Stimulated activated CD8-positive, alpha-beta memory T cell treated with anti-CD3 and anti-CD28 coated beads, Interleukin-4, amount 100 ng/mL, for 1 hour (primary cell): ENCODE measurements at places on chromosomes 12 and 14.

- no peak for DNase-seq
Observed at GRCh38 chr14:103763730-103764488, 48.3 kb downstream of the ZFYVE21 start.

DNA sequence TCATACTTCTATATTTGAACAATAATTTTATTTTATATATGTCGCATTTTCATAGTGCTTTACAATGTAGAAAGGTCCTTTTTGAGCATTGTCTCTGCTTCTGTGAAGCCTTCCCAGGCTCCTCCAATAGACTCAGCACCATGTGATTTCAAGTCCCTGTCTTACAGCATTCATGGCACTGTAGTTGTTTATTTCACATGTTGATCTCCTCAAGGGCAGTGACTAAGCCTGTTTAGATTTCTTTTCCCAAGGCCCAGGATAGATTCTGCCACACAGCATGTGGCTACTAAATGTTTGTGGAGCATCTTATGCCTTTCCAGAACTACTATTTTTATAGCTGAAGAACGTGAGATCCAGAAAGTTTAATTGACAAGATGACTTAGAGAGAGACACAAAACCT lies 391.7 kb downstream of the TMEM117 start:
- DNase-seq, result no peak

DNA sequence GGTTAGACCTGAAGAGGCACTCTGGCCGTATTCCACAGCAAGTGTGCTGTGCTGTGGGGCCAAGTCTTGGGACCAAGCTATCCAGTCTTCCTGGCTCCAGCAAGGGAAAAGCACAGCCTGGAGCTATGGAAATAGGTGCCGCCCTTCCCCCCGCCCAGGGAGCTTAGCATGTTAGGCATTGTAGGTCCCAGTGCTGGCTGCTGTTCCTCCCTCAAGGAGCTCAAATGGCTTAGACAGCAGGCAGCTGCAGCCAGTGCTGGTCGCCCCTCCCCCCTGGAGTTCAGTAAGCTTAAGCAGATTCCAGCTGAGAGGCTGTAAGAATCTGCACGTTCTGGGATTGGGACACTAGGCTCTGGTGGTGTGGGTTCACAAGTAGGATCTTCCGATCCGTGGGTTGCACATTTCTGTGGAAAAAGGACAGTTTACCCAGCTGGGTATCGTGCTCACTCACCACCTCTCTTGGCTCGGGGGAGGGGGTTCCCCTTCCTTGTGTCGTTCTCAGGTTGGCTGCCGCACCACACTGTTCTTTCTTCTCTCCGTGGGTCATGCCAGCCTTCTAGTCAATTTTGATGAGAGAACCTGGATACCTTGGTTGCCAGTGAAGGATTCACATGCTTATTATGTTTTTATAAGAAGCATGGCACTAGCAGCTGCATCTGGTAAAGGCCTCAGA lies 127.3 kb downstream of the CNTN1 start:
- no peak for DNase-seq

GRCh38 chr14:73942180-73942579 lies 7.7 kb downstream of the FAM161B start:
- DNase-seq, result no peak

GRCh38 chr12:64911081-64911480 lies 86.6 kb downstream of the TBC1D30 start:
- DNase-seq, result no peak

- no peak for DNase-seq
Observed at GRCh38 chr14:101083564-101084435, 180.3 kb upstream of the RTL1 start.

GRCh38 chr12:97601934-97602720 lies 139.5 kb downstream of the RMST start:
- DNase-seq, result no peak

DNA sequence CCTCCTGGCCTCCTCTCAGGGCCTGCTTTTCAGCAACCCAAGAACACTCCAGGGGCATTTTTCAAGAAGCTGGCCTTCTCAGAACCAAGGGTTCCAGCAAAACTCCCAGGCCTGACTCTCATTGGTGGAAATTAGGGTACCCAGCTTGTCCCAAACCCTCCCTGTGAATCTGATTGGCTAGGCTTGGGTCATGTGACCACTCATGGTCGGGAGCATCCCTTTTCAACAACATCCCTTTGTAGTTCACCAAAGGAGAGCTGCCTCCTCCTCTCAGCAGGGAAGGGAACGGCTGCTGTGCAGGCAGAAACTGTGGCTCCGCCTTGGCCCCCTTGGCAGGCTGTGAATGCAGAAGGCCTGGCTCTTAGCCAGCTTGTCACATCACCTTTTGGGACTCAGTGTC lies 94.5 kb downstream of the AACS start:
- no peak for DNase-seq

DNA sequence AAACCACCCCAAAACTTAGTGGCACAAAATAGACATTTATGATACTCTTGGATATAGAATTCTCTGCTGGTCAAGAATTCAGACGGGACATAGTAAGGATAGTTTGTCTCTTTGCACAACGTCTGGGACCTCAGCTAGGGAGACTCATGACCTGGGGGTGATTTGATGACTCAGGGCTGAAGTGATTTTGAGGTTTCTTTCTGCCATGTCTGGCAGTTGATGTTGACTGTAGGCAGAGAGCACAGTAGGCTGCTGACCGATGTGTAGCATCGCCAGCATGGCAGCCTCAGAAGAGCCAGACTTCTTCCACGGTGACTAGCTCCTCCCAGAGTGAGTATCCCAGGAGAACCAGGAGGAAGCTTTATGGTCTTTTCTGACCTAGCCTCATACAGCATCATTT lies 88.9 kb upstream of the FRMD6 start:
- DNase-seq, result no peak

GRCh38 chr12:45655743-45656142 lies 73.8 kb upstream of the ARID2 start:
- no peak for DNase-seq

DNA sequence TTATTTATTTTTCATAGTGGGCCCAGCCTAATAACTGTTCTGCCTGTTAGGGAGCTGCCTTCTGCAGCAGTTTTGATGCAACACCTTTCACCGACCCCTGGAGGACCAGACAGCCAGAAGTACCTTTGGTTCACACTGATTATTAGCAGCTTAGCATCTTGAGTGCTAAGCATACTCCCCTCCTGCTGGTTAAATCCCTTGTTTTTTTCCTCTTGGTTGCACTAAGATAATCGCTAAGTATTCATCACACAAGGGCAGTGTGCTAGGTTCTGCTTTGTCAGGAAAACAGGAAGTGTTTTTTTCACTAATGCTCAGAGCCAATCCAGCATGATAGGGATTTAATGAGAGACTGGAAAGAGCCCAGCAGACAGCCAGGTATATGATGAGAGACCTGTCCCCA lies 437.0 kb downstream of the FUT8 start:
- no peak for DNase-seq

- no peak for DNase-seq
Observed at GRCh38 chr12:32115404-32116104, 8.9 kb downstream of the BICD1 start.
